ENCODE measurements at places on chromosomes 3 and 15.
A peak's percentile ranks its signal among the peaks of the same experiment; 100 is the strongest.

DNA sequence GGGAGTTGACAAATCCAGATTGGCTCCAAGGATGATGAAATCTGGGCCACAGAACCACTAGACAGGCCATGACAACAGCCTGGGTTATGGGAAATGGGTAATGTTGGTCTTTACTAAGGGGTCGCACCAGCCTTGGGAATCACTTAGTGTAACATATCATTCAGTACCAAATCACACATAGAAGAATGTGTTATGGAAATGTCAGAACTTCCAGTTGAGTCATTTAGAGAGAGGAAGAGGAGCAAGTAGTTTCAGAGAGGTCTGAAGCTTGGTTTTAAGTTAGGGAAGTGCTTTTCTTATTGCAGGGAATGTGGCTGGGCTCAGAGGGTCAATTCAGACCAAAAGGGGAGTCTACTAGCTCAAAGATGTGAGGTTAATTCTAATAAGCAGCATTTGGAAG, 241.6 kb upstream of the ZPLD1 start:
- H3K4me1 ChIP-seq, result peaks cover 7% of the 10 kb centered on the region
- H3K4me3 ChIP-seq, result no peak overlapping the region
- no peaks in the 10 kb centered on the region for H3K27me3 ChIP-seq
- H3K27ac ChIP-seq, result no peak overlapping the region
- DNase-seq, result no peak

DNA sequence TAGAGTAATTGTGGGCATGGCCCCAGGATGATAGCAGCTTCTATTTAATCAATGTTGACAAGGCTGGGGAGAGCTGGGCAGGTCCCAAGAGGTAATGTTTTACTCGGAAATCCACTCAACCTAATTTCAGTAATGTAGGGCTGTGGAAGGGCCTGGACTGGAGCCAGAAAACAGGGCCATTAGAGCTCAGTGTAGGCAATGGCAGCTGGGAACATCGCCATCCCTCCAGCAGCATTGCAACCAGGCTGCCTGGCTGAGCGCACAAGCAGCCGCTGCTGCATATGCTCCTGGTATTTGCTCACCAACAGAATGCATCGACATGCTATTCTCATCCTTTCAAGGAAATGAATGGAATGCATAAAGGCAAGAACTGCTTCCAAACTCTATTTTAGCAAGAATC, 90.0 kb downstream of the GAP43 start:
- H3K36me3 ChIP-seq, result no peaks in the 10 kb centered on the region
- no peaks in the 10 kb centered on the region for H3K4me1 ChIP-seq
- H3K27me3 ChIP-seq, result peaks cover 19% of the 10 kb centered on the region
- H3K27ac ChIP-seq, result no peak overlapping the region
- H3K4me3 ChIP-seq, result no peak overlapping the region

DNA sequence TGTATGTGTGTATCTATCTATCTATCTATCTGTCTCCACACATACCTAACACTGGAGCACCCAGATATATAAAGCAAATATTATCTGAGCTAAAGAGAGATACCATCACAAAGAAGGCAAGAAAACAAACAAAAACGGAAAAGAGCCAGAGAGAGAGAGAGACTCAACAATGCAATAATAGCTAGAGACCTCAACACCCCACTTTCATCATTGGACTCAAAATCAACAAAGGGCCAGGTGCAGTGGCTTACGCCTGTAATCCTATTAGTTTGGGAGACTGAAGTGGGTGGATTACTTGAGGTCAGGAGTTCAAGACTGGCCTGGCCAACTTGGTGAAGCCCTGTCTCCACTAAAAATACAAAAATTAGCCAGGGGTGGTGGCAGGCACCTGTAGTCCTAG, 23.4 kb downstream of the NCBP2 start:
- no peak overlapping the region for H3K4me3 ChIP-seq
- H3K27me3 ChIP-seq, result no peaks in the 10 kb centered on the region
- no peak overlapping the region for H3K27ac ChIP-seq
- no peak for DNase-seq
- peaks cover 24% of the 10 kb centered on the region for H3K36me3 ChIP-seq

GRCh38 chr15:57037548-57037947, 119.1 kb downstream of the TCF12 start:
- no peak overlapping the region for H3K4me3 ChIP-seq
- H3K36me3 ChIP-seq, result no peaks in the 10 kb centered on the region
- H3K27ac ChIP-seq, result peak overlapping the region; percentile 48
- H3K27me3 ChIP-seq, result no peaks in the 10 kb centered on the region
- H3K4me1 ChIP-seq, result peaks cover 52% of the 10 kb centered on the region
